GM20000 (cell line): ENCODE measurements at places on chromosomes 4 and X.

DNA sequence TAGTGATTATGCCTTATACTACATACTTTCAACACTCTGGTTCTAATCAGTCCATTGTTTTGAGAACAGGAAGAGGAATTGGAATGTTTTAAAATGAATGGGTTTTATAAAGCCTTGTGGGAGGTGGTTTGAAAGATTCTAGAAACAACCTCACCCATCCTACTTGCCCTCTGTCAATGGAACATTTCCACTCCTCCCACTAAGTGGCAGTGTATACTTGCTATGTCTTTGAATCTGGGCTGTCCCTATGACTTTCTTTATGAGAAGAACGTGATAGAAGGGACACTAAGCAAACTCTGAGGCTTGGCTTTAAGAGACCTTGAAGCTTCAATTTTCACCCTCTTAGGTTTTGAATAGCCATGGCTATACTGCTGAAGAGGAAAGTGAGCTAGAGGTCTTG, 611.2 kb downstream of the PPP4R3C start:
- DNase-seq, result peak; percentile 3

DNA sequence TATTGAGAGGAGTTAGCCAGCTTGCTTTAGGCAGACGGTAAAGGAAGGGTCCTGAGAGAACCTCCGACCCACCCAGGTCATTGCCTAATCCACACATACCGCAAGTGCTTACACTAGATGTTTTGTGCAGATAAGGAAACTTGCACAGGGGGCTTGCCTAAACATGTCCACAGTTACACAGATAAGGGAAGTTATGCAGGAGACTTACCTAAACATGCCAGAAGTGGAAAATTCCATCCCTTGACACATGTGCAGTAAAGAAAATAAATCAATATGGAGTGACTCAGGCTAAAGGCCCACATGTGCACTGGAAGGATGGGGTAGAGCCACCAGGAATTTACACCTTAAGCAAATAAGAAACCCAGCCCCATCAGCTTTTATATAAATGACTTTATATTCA, 232.8 kb upstream of the HDX start:
- no peak for DNase-seq

- DNase-seq, result no peak
Observed at GRCh38 chrX:5733501-5733900, 495.2 kb downstream of the NLGN4X start.

DNA sequence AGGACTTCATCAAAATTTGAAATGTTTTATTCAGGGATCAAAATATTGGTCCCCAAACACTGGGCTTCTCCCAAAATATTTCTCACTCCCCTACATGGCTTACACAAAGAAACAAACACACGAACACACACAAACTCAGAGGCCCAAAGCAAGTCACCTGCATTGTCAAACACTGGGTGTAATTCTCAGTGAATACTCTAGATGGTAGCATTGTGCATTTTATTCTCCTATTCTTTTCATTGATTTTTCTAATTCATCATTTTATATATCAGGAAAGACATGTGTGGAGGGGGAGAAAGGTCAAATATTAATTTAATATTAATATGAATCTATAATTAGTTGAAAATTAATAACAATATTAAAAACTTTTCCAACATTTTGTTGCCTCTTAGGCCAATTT, 72.3 kb upstream of the TNMD start:
- peak; percentile 2 for DNase-seq

DNA sequence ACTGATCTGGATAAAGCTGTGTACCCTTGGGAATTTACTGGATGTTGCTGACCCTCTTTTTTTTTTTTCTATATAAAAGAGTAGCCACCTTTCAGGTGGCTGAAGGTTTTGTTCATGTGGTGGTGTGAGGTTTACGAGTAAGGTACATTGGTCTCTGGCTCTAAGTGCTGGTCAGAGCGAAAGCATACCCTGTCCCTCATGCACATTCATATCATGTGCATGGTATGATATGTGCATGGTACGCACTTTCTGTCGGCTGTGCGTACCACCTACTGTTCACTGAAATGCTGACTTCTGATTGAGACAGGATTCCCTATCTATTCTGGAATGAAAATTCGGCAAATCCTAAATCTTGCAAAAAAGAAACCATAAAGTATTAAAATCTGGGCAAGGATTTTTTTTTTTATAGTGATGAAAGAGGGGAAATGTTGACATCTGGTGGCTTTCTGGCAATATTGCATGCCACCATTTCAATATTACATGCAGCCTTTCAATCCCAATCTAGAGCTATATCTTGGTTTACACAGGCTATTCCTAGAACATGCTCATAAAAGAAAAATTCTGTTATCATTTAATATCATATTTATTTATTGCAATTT, 32.8 kb downstream of the FAM149A start:
- peak; percentile 42 for DNase-seq

GRCh38 chrX:65608026-65608425, 59.4 kb upstream of the MSN start:
- DNase-seq, result no peak
